Omental fat pad (tissue), 4 donors: ENCODE measurements at places on chromosomes 1 and 21. TPM values are rescaled to one million over a fixed set of nuclear protein-coding genes. Genes with fewer than 3 reads are reported as not detected.

GRCh38 chr1:25063591-25064416 is 133.7 kb upstream of the RUNX3 start:
- DNase-seq: no peak

DNA sequence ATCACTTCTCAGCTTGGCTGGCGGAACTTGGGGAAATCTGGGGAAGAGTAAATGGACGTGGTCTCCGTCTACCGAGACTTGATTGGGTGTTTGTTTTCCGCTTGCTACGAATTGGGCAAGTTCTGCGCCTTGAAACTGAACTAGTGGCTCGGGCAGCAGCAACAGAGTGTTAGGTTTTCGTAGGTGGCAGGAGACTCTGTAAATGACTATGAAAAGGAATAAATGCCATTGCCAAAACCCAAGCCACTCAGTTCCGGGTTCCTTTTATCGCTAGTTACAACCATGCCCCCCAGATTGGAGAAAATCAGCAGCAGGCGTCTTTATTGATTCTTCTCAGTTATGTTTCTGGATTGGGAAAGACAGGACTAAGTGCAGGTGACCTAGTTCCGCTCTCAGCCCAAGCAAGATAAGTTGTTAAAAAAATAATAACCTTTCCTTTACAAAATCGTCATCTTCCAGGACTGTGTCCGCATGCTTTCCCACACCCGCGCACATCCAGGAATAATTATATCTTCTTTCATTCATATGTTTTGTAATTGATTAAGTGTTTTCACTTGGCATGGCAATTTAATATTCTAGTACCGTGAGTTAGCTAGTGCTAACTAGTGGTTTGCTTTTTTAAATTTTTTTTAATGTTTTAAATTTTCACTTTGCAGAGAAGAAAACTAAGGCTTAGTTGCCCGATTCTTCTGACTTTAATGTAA is 3.4 kb downstream of the LHX9 start:
- DNase-seq: no peak

- no peak for DNase-seq
These were observed 23.6 kb upstream of the PSEN2 start for GRCh38 chr1:226846786-226847185.

The GSTM5 gene
- 4.2 TPM for total RNA-seq

DNA sequence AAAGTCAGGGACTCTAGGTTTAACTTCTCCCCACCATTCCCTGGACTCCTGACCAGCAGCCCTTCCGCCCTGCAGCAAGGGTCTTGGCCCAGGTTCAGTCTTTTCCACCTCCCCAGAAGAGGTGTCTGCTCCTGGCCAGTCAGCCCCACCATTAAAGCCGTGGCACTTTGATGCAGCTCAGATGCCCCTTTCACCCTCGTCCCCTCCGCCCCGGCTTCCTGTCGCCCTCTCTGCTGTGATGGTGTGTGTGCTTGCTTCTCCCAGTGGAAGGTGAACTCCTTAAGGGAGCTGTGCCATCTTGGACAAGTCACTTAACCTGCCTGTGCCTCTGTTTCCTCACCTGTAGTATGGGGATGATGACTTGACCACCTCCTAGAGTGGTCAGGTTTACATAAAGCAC is 17.8 kb upstream of the TTC4 start:
- no peak for DNase-seq

DNA sequence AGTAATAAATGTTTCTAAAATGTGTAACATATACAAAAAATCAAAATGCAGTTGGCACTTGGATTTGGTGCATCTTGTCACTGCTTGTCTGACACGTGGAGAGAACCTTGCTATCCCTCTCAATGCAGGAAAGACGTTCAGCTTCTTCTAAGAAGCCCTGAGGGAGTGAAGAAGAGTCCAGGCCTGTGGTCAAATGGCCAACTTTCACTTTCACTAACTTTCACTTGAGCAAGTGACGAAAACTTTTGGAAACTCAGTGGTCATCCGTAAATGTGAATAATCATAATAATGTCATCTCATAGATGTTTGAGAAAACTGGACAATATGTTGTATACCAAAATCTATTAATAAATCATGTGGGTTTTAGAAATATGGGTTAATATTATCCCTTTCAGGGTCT is 61.9 kb downstream of the ERG start:
- no peak for DNase-seq

- DNase-seq: no peak
These were observed 24.0 kb upstream of the SAMD13 start for GRCh38 chr1:84277343-84278059.

The MYBPH gene
- total RNA-seq: not detected

The SLC45A1 gene
- total RNA-seq: 4.1 TPM

DNA sequence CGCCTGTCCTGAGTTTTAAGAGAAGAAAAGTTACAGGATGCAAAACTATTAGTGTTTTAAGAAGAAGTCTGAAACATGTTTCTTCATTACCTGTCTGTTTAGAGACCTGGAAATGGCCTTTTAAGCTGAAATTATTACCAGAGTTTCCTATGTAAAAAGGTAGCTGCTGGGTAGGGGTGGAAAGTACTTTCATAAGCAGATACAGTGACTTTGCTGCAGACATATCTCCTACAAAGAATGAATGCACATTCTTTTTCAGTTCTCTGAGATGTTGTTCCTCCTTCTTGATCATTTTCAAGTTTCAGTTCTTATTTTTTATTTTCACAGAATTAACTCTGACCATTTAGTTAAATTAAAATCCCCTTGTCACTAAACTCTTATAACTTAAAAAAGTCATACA is 1329.6 kb downstream of the KCNT2 start:
- no peak for DNase-seq

The IL20 gene
- 8.6 TPM for total RNA-seq
